ENCODE measurements at places on chromosomes 11 and 22.
A peak's percentile ranks its signal among the peaks of the same experiment; 100 is the strongest.

DNA sequence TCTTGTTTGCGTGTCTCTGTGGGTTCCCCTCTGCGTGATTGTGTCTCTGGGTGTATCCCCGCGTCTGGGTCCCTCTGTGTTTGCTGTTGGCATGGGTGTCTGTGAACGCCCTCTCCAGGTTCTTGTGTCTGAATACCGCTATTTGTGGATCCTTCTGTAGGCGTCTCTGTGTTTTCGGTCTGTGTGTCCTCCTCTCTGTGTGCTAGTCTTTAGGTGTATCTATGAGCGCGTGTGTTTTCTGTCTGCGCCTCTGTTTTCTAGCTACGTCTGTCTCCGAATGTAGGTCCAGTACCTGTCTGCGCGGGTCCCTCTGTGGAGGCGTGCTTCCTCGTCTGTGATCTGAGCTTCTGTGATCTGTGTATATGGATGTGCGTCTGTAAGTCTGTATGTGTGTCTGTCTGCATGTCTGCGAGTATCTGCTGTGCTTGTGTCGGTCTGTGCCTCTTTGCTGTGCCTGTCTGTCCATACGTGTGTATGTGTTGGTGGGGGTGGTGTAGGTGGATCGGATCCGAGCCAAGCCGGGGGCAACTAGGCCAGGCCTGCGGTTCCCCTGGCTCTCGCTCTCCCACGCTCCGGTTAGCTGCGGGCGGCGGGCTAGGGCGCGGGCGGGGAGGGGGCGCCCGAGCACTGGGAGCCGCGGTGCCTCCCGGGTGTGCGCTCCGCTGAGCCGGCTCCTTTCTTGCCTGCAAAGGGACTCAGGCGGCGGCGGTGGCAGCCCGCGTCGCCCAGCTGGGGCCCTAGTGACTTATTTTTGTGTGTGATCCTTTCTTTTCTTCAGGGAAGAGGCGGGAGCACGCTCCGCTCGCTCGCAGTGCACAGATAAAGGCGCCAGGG, 105.3 kb upstream of the E2F8 start:
- peak; percentile 68 for DNase-seq

GRCh38 chr11:36403661-36404060, 106.4 kb downstream of the TRAF6 start:
- DNase-seq, result no peak

GRCh38 chr11:35549787-35550186, 24.4 kb upstream of the PAMR1 start:
- DNase-seq, result no peak

DNA sequence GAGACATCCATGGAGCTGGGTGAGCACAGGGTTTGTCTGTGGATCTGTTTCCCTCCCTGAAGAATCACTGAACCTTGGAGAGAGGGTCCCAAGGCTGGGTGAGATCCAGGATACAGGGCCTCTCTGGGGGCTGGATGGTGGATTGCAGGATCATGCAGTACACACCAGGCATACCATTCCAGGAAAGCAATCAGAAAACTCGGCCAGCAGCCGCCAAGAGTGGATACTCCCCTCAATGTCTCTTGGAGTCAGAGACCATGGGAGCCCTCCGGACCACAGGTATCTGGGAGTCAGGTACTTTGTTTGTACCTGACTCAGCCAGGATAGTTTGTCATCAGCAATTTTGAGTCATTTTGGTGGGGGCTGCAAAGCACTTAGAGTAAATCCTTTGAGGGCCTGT, 14.6 kb upstream of the SYT13 start:
- DNase-seq, result no peak

- DNase-seq, result no peak
Observed at GRCh38 chr22:32410459-32410858, 1.6 kb downstream of the RTCB start.

DNA sequence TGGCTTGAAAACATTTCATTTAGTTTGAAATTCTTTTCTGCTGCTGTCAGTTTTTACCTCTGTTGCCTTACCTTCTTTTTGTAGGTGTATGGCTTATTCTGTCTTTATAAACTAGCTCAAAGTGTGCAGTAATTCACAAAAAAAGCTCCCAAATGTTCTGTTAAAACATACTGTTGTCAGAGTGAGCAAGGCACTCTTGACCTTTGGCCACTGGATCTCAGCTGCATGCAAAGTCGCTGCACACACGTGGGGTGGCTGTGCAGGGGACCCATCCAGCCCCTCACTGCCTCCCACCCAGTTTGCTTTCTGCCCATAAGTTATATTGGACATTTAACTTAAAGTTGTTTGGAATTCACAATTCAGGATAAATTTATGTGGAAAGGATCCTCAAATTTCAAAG, 92.2 kb downstream of the AMOTL1 start:
- DNase-seq, result no peak

DNA sequence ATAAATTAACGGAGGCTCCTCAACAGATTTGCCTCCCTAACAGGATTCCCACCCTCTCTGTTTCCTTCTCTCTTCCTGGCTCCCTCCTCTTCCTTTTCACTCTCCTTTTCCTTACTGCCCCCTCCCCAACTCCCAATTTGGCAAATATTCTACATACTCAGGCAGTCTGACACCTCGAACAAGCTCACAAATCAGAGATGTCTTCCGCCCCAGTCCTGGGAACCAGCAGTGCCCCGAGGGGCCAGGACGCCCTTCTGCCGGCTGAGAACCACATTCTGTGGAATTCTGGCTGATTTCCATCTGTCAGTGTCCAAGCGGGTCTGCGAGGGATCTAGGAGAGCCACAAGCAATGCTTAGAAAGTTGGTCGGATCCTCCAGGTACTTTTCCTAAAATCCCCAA, 94.0 kb downstream of the NTM start:
- no peak for DNase-seq

DNA sequence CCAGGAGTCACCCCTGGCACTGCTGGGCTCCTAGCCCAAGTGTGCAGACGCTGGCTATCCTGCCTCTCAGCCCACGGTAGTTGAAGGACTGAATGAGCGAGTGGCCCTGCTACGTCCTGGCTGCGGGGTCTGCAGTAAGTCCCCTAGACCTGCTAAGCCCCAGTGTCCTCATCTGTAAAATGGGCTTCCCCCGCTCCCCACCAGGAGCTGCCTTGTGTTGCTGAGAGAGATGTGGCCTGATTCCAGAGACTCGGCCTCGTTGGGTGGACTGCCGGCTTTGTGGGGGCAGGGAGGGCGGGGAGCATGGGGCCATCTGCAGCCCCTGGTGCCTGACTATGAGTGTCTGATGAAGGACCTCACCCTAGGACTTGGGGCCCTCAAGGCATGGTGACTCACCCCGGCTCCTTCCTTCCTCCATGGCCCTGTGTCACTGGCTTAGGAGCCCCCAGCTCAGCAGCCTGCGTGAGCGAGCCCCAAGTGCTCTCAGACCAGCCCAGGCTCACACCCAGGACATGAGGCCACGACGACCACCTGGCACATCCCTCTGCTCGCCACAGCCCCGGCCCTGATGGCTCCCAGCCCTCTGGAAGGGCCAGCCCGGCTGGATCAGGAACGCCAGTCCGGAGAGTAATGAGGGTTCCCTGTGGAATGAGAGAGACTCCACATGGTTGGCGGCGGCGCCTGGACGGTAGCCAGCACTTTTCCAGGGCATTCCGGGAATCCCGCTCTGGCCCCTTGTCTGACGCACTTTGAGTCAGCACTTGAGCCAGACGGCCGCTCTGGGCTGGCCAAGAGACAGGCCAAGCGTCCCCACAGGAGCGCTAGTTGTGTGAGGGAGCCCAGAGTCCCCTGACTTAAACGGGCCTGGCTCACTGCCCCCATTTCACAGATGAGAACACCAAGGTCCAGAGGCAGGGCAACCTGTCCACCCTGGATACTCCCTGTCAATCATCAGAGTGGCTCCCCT, 50.5 kb upstream of the SHISAL1 start:
- no peak for DNase-seq

DNA sequence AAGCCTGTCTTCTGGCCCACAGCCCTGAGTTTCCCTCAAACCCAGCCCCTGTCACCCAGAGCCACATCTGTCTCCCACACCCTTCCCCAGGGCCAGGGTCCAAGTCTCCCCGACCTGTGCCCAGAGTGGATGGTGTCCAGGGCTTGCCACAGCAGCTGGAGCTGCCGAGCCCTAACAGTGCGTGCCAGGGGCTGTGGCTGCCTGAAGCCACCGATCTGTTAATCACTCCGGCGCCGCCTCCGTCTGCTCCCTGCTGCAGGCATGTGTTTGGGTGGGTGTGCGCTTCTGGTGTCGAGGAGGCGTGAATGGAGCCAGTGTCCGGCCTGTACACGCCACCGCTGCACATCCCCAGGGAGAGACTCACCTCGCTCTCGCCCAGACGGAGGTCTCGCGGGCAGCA, 26.1 kb downstream of the SHISAL1 start:
- DNase-seq, result no peak

Data from GM13977 (cell line).